Naive thymus-derived CD4-positive, alpha-beta T cell (primary cell): ENCODE measurements at places on chromosomes 1 and 21. TPM values are rescaled to one million over a fixed set of nuclear protein-coding genes. Genes with fewer than 3 reads are reported as not detected.

The PTCH2 gene
- 1.3 TPM for total RNA-seq

The CHIA gene
- not detected for total RNA-seq

The FALEC gene
- not detected for total RNA-seq

The SMIM1 gene
- total RNA-seq, result 3.2 TPM

GRCh38 chr1:228150461-228151179 is 890 bp downstream of the GJC2 start:
- no peak overlapping the region for H3K27ac ChIP-seq
- H3K27me3 ChIP-seq, result no peaks in the 10 kb centered on the region

DNA sequence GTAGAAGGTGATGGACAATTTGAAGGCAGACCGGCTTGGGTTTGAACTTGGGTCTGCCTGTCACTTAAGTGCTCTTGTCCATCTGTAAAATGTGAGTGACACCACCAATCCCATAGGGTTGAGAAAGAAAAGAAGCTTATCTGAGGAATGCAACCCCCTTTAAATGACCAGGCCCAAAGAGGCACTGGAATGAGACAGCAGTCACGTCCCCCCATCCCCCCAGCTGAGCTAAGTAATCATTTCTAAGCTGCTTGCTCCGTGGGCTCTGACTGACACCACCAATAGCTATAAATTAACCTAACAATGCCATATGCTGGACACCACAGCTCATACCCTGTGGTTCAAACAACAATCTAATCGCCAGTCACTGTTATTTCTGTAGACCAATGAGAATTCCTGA is 15.1 kb downstream of the LCA5L start:
- no peaks in the 10 kb centered on the region for H3K4me1 ChIP-seq
- no peaks in the 10 kb centered on the region for H3K36me3 ChIP-seq
- no peak overlapping the region for H3K27ac ChIP-seq
- no peaks in the 10 kb centered on the region for H3K27me3 ChIP-seq

DNA sequence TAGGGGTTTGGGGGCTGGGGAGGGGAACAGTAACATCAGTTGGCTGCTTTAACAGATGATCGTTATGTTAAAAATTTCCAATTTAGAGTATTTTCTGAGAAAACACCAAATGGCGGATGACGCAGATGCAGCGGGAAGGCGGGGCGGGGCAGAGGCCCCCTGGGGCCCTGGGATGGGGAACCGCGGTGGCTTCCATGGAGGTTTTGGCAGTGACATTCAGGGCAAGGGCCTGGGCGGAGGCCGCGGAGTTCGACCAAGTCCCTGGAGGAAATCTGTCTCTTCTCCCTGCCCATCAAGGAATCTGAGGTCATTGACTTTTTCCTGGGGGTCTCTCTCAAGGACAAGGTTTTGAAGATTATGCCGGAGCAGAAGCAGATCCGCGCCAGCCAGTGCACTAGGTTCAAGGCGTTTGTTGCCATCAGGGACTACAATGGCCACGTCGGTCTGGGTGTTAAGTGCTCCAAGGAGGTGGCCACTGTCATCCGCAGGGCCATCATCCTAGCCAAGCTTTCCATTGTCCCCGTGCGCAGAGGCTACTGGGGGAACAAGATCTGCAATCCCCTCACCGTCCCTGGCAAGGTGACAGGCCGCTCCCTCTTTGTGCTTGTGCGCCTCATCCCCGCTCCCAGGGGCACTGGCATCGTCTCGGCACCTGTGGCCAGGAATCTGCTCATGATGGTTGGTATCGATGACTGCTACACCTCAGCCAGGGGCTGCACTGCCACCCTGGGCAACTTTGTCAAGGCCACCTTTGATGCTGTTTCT is 310.2 kb downstream of the PTPRC start:
- no peaks in the 10 kb centered on the region for H3K36me3 ChIP-seq
- DNase-seq, result no peak
- H3K27ac ChIP-seq, result no peak overlapping the region
- no peaks in the 10 kb centered on the region for H3K4me1 ChIP-seq

GRCh38 chr21:28325618-28326017 is 667.1 kb downstream of the LTN1 start:
- H3K36me3 ChIP-seq, result no peaks in the 10 kb centered on the region
- no peak for DNase-seq
- no peak overlapping the region for H3K27ac ChIP-seq
- H3K4me1 ChIP-seq, result no peaks in the 10 kb centered on the region
- H3K4me3 ChIP-seq, result no peak overlapping the region

- no peaks in the 10 kb centered on the region for H3K27me3 ChIP-seq
- no peak for DNase-seq
- H3K4me3 ChIP-seq, result no peak overlapping the region
- no peak overlapping the region for H3K27ac ChIP-seq
Measured at GRCh38 chr1:199857108-199857507, 170.4 kb upstream of the NR5A2 start.

DNA sequence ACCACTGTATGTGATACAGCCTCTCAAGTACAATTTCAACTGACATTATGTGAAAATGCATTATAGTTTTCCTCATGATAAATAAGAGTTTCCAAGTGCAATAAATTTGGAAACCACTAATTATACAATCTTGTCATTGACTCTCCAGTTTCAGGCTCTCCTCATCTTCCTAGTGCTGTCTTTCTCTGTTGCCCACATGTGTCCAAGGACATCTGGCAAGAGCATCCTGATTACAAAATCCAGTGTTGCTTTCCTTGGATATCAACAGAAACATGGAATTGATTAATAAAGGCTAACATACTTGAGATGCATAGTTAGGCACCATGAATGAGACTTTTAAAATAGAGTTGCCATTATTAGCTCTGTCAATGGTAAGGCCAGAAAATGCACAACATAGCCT is 15.6 kb upstream of the MAP10 start:
- no peak overlapping the region for H3K4me3 ChIP-seq
- DNase-seq, result no peak
- H3K4me1 ChIP-seq, result peaks cover 7% of the 10 kb centered on the region

DNA sequence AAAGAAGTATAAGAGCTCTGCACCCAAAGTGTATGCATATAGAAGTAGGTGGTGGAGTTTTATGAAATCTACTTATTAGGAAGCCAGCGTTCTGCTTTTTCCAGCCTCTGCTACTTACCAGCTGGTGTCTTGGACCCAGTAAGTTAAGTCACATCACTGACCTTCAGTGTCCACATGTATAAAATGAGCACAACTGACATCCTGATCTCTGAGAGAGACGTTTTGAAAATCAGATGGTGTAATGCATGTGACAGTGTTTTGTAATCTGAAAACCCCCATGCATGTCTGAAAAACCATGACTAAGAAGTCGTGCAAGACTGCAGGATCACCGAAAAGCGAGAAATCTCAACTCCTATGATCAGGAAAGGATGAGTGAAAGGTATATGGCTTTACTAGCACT is 2.0 kb downstream of the CR1 start:
- DNase-seq, result no peak
- no peak overlapping the region for H3K4me3 ChIP-seq
- no peaks in the 10 kb centered on the region for H3K36me3 ChIP-seq
- H3K27ac ChIP-seq, result no peak overlapping the region

GRCh38 chr1:90417126-90417525 is 300.0 kb downstream of the BARHL2 start:
- H3K27me3 ChIP-seq, result no peaks in the 10 kb centered on the region
- no peaks in the 10 kb centered on the region for H3K36me3 ChIP-seq
- no peak for DNase-seq
